Activated CD8-positive, alpha-beta memory T cell treated with anti-CD3 and anti-CD28 coated beads for 1 hour (primary cell): ENCODE measurements at places on chromosomes 11 and 22.

DNA sequence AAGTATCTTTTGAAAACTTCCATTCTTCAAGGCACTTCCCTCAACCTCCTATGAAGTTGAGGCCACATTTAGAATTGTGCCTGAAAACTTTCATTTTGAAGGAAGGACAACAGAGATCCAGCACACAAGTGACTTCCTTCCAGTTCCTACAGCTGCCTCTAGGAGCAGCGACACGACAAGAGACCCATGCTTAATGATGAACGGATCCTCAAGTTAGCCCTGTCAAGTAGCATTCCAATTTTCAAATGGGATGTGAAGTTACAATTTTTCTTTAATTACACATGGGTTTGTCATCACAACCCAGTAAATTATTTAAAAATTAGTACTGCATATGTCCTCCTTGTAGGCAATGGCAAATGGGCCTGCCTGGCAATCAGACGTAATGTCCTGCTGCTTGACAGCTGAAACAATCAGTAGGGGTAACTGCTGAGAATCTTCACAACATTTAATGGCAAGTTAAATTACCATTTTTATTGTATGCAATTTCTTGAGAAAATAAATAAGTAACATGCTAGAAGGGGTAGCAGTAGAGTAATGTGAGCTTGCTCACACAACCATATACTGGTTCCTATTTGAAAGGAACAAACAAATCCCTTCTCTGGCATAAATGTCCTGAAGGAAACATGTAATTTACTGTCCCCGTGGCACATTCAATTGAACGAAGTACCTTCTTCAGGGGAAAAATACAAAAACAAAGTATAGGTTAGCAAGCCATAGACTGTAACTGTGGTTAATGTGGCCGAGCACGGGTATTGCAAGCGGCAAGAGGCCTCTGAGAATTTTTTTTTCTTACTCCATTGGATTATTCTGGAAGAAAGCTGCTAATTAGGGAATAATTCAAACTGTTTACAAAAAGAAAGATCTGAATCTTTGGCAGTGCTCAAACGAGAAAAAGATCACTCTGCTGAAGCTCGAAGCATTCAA lies 288.3 kb downstream of the CADM1 start:
- DNase-seq: no peak

GRCh38 chr11:14417617-14418374 lies 58.8 kb upstream of the RRAS2 start:
- DNase-seq: no peak

GRCh38 chr22:39731881-39732555 lies 161.5 kb downstream of the CACNA1I start:
- no peak for DNase-seq

- DNase-seq: peak; percentile 5
These were observed 4.7 kb downstream of the MPEG1 start for GRCh38 chr11:59207988-59208451.

DNA sequence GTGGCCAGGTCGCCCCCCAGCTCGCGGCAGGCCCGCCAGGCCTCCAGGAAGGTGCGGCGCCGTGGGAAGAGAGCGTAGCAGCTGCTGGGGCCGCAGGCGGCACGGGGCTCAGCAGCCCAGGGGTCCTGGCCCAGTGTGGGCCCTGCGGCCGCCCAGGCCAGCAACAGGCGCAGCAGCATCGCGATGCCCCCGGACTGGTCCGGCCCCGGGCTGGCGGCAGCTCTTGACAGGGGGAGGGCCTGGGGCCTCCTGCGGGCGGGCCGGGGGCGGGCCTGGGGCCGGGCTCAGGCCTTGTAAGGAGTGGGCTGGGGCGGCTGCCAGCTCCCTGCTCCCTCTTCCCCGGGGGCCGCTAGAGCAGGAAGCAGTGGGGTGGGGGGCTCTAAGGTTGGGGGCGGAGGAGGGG lies at the start of gene CD248:
CD248 (minus strand) TSS at position 196 of the 403 bp plus-strand sequence; CDS start at position 179, 17 bp downstream.
- no peak for DNase-seq

- DNase-seq: no peak
These were observed 902.2 kb downstream of the BRD1 start for GRCh38 chr22:48925450-48925849.

- no peak for DNase-seq
These were observed 7.6 kb downstream of the SLC39A13 start for GRCh38 chr11:47415949-47416472.

- no peak for DNase-seq
These were observed 32.2 kb downstream of the LIMK2 start for GRCh38 chr22:31244046-31244942.

DNA sequence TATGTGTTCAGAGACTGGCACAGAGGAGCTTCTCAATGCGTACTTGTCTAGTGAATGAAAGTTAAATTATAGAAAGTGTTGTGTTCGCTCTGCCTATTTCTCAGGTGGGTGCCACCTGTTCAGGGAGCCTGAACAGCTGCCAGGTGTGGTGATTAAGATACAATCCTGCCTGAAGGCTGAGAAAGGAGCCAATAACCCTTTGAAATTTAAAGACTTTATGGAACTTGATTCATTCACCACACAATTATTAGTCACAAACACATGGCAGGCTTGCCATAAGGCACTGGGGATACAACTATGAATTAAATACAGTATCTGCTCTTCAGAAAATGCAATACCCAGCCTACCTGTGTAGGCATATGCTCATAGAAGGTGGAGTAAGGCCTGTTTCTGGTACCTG lies 92.9 kb upstream of the AMOTL1 start:
- no peak for DNase-seq
